Fibroblast of pulmonary artery (primary cell): ENCODE measurements at places on chromosomes 12 and 14.

DNA sequence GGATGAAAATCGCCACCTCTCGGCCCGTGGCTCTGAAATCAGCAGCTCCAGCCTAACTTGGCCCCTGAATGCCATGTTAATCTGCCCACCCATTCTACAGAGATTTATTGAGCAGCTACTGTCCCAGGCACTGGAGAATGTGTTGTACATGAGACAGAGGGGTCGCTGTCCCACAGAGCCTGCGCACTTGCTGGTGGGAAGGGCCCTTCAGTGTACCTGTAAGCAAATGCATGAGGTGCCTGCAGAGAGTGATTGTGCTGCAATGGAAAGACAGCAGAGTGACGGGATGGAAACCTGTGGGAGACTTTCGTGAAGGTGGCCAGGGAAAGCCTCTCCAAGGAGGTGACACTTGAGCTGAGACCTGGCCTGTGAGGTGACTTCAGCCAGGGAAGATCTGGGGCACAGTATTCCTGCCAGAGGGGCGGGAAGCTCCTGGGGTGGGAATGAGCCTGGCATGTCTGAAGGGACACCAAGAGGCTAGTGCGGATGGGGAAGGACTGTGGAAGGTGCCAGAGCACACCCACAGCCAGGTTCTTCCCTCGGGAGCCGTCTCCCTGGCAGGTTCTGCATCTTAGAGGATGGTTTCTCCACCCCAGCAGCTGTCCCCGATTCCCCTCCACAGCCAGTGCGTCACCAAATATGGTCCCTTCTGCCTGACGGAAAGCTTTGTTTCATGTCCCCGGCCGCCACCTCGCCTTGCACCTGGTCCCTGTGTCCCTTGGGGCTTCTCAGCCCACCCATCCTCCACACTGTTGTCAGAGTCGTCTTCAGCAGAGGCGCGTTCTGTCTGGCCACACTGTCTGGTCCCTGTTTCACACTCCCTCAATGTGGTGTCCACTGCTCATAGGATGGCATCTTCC is 8.7 kb downstream of the SMIM41 start:
- no peak for DNase-seq

- DNase-seq, result no peak
These were observed 23.9 kb downstream of the DENND5B start for GRCh38 chr12:31567029-31567428.

GRCh38 chr12:122747224-122748135 is 5.1 kb upstream of the DENR start:
- no peak for DNase-seq

DNA sequence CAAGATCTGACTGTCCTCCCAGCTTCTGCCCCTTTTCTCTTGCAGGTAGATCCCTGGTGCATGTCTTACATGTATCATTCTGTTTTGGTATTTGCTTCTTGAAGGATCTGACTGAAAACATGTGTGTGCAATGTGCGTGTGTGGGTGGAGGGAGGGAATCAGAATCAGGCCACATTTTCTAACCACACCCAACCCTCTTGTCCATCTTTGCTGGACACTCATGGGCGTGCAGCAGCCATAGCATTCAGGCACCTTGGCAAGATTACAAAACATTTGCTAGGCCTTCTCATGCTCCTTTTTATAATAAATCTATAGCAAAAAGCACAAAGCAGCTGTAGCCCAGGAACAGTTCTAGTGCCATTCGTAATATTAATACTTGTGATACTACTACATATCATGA is 233.6 kb upstream of the E2F7 start:
- no peak for DNase-seq

GRCh38 chr12:102061096-102061559 is 663 bp downstream of the WASHC3 start:
- DNase-seq, result peak; percentile 16

- DNase-seq, result no peak
These were observed 152.3 kb downstream of the SLC6A15 start for GRCh38 chr12:84760091-84760865.

DNA sequence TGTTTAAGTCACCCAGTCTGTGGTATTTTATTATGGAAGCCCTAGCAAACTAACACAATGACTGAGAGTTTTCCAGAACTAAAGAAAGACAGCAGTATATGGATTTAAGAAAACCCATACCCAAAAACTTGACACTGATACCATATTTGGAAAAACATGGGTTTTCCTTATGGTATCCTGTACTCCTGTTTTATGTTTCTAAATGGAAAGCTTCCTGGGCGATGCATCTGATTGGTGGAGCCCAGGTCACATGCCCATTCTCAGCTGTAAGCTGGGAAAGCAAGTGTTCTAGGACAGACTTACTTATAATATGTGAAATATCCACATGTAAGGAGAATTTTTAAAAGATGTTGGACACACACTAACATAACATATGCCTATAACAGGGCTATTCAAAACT is 4.5 kb upstream of the RNASE4 start:
- DNase-seq, result peak; percentile 28

DNA sequence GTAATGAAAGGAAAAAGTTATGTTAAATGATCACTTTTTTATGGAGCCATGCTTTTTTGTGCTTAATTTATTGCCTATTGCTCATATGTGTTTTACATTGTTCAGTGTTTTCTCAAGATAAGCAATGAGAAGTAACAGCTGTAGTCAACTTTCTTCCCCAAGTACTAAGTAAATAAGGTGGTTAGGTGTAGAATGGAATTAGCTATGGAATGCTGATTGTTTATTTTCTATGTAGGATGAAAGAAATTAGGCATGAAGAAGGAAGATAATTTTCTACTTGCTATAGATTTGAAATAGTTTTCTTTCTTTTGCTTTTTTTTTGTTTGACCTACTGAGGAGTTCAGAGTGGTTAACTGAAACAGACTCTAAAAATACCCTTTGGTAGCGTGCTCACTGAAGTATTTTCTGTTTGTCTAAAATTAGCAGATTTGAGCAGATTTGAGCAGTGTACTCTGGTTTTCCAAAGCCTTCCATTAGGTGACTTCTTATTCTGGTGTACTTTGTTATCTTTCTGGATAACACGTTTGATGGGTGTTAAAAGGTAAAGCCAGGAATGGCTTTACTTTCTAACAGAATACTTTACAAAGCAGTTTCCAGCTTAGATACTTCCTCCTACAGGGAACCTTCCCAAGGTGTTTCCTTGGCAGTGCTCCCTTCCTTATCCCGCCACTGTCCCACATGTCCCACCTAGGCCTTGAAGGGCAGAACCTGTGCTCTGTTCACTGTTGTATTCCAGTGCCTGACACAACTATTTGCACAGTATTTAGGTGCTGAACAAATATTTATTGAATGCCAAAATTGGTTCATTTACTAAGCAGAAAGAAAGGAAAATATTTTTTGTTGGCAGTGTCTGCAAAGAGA is 56.0 kb downstream of the RASSF3 start:
- peak; percentile 32 for DNase-seq
